ENCODE measurements at places on chromosomes 7 and 10.

DNA sequence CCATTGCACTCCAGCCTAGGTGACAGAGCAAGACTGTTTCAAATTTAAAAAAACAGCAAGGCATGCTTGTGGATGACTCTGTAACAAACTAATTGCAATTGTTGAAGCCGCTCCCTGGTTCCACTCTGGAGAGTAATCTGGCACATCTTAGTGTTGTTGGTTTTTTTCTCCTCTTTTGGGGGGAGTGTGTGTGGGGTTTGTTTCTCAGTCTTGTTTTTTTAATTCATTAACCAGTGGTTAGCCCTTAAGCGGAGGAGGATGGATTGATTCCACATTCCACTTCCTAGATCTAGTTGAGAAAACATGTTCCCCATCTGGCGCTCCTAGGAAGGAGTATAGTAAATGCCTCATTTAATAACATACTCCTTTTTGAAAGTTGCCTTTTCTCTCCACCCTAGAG is 8.6 kb upstream of the ZNF713 start:
- no peak for DNase-seq

DNA sequence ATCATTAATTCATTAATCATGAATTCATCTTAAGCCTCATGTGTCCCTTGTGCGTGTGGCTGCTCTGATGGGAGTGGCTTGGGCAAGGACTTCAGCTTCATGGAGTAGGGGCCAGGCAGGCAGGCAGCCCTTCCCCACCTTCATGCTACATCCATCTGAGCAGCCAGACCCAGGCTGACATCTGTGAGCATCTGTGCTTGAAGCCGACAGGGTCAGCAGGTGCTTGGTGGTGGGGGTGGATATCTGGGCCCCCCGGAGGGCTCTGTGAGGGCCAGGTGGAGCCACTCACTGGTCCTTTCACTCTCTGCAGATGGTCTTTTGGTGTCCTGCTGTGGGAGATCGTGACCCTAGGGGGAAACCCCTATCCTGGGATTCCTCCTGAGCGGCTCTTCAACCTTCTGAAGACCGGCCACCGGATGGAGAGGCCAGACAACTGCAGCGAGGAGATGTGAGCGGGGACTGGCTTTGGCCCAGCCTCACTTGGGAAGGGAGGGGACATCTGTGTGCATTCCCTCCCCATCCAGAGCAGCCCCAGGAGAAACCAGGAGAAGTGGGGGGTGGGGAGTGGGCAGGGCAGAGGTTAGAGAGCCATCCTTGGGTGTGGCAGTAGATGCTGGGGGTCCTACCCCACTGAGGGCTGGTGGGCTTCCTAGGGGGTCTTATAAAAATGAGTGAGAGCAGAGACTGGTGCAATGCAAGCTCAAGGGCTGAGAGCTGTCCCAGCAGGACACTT is 14.7 kb upstream of the CSGALNACT2 start:
- DNase-seq: no peak

- DNase-seq: no peak
These were observed 60.1 kb upstream of the CARD11 start for GRCh38 chr7:3103614-3104398.

DNA sequence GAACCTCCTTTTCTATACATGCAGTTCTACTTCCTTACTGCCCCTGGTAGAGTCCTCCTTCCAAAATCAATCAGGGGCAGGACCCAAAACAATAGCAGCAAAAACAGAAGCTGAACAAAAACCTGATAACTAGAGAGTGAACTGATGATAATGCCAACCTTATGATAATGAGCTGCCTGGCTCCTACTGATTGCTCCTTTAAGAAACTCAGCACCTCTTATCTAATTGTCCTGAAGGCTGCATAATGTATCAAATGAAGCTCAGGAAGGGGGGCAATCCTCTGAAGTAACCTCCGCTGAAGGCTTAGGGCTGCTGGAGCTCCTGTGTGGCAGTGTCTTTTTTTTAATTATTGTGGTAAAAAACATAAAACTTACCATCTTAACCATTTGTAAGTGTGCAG is 257.0 kb downstream of the PHTF2 start:
- no peak for DNase-seq

DNA sequence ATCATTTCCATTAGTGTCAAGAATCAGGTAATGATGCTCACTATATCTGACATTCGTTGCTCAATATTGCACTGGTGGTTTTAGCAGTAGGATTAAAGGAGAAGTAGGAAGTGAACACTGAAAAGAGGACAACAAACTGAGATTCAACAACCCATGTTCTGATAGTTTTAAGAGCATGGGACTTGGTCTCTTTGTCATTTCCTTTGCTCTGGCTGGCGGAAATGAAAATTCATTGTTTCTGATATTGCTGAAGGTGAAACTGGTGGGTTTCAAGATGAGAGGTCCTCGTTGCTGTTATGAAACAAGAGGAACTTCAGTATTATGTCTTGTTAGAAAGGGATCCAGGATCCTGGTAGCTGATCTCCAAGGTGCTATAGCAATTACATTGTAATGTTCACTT is 129.0 kb downstream of the DNAH11 start:
- DNase-seq: no peak

DNA sequence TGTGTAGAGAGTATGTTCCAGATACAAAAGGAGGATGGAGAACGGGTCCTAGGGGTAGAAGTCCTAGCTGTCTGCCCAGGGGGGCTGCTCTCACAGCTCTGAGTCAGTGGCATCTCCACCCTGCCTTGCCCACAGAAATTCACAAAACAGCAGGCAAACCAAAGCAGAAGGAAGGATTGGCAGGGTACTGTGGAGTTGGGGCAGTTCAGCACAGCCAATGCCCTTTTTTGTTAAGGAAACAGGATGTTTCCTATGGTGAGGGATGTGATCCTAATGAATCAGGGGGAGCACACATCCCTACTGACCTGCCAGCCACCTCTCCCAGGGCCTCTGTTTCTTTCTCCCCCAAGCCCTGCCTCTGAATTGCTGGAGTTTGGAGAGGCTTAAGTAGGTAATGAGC is 457.6 kb downstream of the PLXNA4 start:
- no peak for DNase-seq

DNA sequence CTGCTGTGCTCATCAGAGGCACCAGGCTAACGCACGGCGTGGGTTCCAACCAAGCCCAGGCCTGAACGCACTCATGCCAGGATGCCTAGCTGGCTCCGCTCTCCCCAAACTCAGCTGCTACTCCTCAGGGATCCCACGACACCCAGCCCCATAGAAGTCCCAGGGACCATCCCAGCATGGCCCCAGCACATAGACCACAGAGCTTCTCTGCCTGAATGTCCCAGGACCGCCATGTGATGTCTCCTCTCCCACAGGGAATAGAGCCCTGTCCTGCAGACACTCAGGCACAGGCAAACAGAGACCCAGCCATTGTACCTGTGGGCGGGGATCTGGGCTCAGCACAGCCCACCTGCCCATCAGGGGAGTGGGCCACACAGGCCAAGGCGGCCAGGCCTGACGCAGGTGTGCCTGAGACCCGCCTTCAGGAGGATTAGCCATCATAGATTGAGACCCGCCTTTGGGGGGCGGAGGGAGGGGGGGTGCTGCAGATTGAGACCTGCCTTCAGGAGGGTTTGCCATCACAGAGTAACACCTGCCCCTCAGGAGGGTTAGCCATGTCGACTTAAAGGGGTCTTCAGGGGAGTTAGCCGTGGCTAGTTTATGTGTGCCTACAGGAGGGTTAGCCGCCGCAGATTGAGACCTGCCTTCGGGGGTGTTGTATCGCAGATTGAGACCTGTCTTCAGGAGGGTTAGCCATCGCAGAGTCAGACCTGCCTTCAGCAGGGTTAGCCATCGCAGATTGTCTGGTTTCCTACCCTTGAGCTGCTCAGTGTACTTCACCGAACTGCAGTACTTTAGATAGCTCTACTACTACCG is 29.0 kb downstream of the RASGEF1A start:
- no peak for DNase-seq

DNA sequence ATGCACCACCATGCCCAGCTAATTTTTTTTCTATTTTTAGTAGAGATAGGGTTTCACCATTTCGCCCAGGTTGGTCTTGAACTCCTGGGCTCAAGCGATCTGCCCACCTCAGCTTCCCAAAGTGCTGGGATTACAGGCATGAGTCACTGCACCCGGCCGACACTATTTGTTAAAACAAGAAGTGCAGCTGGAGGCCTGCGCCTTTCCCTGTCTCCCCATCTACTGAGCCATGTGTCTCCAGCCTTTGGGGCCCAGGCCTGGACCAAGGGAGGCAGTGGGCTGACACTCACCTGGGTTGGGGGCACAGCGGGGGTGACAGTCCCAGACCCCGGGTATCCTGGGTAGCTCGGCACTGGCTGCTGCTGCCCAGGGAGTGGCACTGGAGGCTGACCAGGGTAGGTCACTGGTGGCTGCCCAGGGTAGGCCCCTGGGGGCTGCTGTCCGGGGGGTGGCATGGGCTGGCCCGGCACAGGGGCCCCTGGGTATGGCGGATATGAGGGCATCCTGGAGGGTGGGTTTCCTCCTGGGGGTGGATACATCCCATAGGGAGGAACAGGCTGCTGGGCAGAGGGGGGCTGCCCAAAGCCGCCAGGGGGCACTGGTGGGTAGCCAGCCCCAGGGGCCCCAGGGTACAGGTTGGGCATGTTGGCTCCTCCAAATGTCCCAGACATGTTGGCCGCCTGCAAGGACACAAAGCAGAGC is 36.3 kb downstream of the PLAC9 start:
- no peak for DNase-seq

- DNase-seq: no peak
These were observed 5.7 kb upstream of the AP5Z1 start for GRCh38 chr7:4769761-4770160.

DNA sequence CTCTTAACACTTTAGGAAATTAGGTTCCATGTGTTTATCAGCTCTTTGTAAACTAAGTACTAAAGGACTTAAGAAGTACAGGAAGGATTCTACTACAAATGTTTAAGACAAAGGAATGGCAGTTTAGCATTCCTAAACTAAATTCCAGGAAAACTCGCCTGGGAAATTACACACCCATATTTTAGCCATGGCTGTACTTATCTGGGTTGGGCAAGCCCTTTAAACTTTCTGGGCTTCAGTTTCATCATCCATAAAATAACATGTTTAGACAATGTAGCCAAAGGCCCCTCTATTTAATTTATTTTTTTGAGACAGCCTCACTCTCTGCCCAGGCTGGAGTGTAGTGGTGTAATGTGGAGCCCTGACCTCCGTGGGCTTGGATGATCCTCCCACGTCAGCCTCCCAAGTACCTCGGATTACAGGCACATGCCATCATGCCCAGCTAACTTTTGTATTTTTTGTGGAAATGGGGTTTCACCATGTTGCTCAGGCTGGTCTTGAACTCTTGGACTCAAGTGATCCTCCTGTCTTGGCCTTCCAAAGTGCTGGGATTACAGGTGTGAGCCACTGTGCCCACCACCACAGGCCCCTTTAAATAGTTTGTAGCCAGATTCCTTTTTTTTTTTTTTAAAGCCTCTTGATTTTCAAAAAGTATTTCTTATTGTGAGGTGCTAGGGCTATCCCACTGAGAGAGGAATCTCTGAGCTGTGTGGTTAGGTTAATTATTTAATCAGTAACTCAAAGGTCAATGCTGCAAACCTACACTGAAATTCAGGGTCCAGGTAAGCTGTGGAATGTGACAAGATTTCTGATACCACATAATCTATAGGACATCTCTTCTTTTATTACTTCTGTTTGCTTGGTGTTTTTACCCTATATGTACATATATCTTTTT is 32.1 kb downstream of the TMEM60 start:
- no peak for DNase-seq

DNA sequence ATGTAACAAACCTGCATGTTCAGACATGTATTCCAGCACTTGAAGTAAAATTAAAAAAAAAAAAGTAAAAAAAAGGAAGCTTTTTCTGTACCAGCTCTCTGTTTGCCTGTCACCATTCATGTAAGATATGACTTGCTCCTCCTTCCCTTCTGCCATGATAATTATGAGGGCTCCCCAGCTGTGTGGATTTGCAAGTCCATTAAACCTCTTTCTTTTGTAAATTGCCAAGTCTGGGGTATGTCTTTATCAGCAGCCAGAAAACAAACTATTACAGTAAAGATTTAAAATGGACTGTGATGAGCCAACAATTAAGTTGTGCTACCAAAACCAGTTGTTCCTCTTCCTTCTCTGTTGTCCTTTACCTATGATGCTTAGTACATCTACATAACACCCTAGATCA is 619.6 kb downstream of the ARL4A start:
- DNase-seq: no peak

GRCh38 chr7:154867068-154867467 is 135.9 kb downstream of the PAXIP1 start:
- DNase-seq: no peak

Measured in T47D (cell line).